ENCODE measurements at places on chromosomes 2 and 18.
A peak's percentile ranks its signal among the peaks of the same experiment; 100 is the strongest.

DNA sequence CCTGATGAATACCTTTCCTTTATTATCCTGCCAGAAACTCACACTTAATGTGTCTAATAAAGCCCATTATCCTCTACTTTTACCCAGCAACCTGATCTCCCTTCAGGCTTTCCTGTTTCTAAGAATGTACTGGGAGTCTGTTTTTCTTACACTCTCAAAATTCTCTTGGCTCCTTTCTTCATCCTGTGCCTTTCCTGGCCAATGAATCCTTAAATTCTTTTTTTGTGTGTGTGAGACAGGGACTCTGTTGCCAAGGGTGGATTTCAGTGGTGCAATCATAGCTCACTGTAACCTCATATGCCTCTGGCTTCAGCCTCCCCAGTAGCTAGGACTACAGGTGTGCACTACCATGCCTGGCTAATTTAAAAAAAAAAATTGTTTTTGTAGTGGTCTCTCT lies 72.7 kb downstream of the MAP2 start:
- DNase-seq, result no peak

DNA sequence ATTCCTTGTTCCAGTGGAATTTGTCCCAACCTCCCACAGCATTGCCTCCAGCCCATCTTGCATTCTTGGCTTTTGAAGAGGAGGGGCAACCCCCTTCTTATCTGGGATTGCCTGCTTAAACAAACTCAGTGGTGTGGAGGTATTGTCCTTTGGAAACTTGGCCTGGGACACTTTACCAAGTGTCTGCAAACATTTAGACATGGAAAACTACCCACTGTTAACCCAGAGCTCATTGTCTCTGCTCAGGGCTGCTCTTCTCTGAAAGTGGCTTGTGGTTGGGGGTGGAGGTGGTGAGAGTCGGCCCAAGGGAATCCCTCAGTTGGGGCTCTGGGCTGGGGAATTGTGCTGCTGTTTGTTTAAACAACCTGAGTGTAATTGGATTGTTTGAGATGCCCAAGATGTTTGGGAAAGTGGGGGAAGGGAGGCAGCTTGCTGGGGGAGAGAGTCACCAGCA lies 178.3 kb upstream of the GATA6 start:
- DNase-seq, result no peak

- peak; percentile 6 for DNase-seq
Observed at GRCh38 chr2:191869178-191869577, 22.3 kb upstream of the CAVIN2 start.

DNA sequence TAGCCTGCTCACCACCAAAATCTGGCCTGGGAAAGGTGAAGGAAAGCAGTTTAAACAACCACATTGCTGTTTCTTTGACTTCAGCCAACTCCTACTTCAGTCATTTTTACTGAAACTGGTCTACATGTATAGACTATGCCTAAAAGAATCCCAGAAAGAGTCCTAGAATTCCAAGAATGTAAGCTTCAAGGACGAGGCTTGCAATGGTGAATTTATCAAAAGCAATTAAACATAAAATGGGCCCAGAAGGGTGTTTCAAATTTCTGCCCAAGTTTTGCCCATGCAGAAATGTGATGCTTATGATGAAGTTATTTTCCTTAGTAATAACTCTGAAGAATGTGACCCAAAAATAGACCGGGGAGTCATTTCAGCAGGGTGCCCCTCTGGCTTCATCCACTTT lies 16.6 kb downstream of the EN1 start:
- DNase-seq, result no peak

- DNase-seq, result no peak
Observed at GRCh38 chr2:207869784-207870778, 100.4 kb upstream of the FZD5 start.

DNA sequence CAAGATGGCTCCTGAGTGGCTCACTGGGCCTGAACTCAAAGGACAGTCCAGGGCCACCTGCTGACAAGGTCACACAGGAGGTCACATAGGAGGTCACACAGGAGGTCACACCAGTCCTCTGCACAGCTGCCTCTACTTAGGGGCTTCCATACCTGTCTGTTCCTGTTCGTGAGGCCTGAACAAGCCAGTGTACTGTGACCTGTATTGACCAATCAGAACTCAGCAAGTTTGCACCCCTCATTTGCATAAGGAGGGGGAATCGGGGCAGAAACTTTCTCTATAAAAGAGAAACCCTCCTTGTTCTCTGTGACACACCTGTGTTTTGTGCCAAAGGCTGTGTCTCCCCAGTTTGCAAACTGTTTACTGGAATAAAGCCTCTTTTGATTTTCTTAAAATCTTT lies 478.9 kb downstream of the EIPR1 start:
- no peak for DNase-seq

DNA sequence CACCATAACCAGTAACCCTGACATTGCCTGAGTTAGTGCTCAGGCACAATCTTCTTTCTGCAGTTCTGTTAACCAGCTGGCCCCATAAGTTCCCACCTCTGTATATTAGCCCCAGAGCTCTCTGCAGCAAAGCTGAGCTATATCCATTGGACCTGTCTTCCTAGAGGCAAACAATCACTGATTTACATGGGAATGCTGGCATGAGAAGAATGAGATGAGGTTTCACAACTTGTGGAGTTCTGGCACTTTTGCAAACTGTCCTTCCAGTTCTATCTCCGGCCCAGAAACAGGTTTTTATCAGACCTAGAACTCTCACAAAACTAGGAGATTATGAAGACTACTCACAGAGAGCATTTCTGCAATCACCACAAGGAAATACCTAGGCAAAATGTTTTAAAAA lies 7.9 kb upstream of the CCBE1 start:
- DNase-seq, result no peak

- DNase-seq, result no peak
Observed at GRCh38 chr2:118118479-118118878, 30.2 kb downstream of the INSIG2 start.

GRCh38 chr2:45591073-45591472 lies 20.0 kb downstream of the SRBD1 start:
- DNase-seq, result no peak

DNA sequence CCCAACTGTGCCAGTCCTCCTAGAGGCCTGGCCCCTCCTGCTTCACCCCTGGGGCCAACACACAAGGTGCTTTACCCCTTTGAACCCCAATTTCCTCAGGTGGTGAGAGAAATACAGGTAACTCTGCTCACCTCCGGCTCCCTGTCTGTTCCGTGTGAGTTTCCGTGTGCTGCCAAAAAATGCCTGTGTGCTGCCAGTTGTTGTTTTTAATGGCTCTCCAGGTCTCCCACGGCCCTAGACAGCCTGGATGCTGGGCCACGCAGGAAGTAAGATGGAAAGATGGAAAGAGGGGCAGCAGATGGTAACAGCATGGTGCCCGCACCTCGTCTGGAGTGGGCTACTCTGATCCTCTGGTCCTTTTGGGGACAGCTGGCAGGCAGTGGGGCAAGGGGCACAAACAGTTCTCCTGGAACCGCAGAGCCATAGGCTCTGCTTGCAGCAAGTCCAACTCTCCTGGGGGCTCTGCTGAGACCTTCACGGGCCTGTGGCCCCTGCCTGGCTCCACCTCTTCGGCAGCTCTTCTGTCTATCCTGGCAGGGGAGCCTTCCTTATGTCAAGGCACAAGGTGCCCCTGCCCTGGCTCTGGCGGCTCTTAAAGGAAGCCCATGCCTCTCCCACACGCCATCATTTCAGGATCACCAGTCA lies 4.3 kb upstream of the ARHGEF4 start:
- DNase-seq, result no peak

GRCh38 chr2:207176247-207176646 lies 10.5 kb upstream of the KLF7 start:
- no peak for DNase-seq

- DNase-seq, result no peak
Observed at GRCh38 chr2:6506859-6507258, 358.8 kb downstream of the CMPK2 start.

GRCh38 chr2:45067859-45068570 lies 58.8 kb upstream of the SIX2 start:
- no peak for DNase-seq
